Stimulated activated CD4-positive, alpha-beta T cell treated with anti-CD3 and anti-CD28 coated beads, Interleukin-12 subunit alpha, Interleukin-12 subunit beta, amount 100 ng/mL, for 24 hours (primary cell): ENCODE measurements at places on chromosomes 3 and 15.

GRCh38 chr3:69963643-69964042 lies 35.9 kb upstream of the SAMMSON start:
- DNase-seq = no peak

DNA sequence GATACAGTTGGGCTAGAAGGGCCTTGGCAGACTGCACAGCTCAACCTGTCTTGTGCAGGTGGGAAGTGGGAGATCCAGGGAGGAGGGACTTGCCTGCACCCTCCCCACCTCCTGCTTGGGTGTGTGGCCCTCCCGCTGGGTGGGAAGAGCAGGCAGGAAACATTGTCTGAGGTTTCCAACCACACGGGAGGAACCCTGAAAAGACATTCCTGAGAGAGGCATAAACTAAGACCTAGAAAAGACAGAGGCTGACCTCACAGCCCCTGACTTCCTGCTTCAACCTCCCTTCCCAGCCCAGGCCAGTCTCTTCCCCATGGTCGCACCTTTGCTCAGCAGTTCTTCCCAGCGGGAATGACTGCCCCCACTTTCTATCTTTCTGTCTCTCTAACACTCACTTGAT lies 46.3 kb upstream of the INSYN1 start:
- DNase-seq = no peak

GRCh38 chr3:68793759-68794701 lies 138.3 kb downstream of the TAFA4 start:
- DNase-seq = no peak

- DNase-seq = no peak
Measured at GRCh38 chr3:113129168-113129567, 82.2 kb upstream of the BOC start.

DNA sequence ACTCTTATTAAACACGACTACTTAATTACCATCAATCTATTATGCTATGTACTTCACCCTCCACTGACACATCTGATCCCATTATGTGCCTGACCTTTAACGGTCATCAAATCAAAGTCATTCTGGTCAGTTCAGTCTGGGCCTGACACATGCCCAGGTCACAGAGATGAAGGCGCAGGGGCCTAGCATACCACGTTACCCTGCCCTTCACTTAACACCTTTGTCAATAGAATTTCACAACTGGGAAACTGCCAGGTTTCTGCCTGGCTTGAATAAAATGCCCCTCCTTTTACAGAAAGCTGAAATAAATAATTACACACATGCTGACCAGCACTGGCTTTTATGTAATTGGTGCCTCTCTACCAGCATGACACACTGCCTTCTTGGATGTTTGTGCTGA lies 39.5 kb downstream of the MECOM start:
- no peak for DNase-seq
